Stimulated activated CD4-positive, alpha-beta T cell treated with anti-CD3 and anti-CD28 coated beads, Interleukin-2, amount 100 ng/mL, for 24 hours (primary cell): ENCODE measurements at places on chromosomes 7 and 10.

DNA sequence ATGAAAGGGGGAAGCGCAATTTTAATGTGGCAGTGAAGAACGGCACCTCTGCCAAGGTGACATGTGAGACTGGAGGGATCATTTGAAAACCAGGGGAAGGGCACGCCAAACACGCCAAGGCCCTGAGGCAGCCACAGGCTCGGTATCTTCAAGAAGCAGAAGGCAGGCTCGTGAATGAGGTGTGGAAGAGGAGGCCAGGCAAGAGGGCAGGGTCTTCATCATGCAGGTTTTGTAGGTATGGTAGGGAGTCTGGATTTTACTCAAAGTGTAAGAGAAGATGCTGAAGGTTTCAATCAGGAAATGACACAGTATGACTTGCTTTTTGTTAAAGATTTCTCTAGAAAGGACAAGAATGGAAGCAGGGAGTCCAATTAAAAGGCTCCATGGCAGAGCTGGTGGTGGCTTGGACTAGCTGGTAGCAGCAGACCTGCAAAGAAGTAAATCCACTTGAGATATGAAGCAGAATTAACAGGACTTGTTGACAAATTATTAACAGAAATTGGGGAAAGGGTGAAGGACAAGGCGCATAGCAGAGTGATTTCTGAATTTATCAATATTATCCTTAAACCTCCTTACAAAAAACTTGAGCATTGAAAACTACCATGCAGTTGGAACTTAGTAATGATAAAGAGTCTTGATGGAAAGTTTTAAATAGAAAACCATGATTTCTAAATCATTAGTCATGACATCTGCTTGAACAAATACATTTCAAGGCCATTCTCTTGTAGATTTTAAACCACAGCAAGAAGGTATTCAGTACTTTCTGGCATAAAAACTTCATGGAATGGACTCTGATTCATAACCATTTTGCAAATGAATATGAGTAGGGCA lies 70.4 kb downstream of the COA1 start:
- peak; percentile 49 for DNase-seq

DNA sequence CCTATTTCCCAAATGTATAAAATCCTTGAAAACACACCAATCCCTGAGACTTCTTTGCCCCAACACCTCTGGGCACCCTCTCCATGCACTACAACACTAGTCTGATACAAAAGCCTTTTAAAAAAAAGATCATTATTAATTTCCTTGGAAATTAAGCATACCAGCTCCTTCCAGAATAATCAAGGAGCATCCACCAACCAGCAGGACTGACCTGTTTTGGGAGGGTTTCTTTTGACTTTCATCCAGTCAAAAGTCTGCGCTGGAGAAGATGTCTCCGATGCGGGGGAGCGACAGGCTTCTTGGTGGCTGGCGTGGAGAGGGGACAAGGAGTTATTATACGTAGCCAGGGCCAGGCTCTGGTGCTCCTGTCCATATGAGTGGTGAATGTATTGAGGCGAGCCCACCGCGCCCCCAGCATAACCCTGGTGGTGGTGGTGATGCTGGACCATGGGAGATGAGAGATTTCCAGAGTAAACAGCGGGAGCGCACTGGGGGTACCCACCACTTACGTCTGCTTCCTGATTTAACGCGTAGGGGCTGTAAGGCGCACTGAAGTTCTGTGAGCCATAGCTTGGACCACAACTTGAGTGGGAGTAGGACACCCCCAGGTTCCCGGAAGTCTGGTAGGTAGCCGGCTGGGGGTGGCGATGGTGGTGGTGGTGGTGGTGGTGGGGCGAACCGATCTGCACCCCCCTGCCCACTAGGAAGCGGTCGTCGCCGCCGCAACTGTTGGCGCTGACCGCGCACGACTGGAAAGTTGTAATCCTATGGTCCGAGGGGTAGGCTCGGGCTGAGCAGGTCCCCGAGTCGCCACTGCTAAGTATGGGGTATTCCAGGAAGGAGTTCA lies 527 bp downstream of the HOXA1 start:
- DNase-seq, result no peak

DNA sequence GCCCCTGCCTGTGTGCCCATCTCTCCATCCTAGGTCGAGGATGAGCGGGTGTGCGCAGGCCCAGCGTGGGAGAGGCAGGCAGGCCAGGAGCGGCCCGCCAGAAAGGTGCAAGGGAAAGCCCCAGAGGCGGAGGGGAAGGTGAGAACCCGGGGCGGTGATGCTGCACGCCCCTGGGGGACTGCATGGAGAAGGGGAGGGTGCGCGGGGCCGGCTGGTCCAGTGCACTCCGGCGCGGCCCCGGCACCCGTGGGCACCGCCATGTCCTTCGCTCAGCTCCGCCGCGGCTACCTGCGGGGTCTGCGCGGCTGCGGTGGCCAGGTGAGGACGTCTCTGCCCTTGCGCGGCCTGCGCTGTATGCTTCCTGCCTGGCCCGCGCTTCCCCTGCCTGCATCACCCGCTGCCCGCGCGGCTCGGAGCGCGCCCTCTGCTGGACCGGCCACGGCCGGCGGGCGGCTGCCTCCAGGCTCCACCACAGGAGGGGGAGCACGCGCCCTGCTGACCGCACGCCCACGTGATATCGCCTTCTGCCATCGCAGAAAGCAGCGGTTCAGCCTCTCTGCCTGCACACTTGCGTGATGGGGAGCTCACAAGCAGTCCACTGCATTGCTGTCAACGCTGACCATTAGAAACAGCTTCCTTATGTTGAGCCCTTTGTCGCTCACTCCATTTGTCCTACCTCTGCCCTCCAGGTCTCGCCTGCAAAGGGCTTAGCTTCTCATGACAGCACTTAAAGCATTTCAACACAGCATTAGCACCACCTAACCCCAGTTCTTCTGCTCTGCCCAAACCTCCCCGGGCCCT lies 73.9 kb downstream of the CXCL12 start:
- peak; percentile 78 for DNase-seq

DNA sequence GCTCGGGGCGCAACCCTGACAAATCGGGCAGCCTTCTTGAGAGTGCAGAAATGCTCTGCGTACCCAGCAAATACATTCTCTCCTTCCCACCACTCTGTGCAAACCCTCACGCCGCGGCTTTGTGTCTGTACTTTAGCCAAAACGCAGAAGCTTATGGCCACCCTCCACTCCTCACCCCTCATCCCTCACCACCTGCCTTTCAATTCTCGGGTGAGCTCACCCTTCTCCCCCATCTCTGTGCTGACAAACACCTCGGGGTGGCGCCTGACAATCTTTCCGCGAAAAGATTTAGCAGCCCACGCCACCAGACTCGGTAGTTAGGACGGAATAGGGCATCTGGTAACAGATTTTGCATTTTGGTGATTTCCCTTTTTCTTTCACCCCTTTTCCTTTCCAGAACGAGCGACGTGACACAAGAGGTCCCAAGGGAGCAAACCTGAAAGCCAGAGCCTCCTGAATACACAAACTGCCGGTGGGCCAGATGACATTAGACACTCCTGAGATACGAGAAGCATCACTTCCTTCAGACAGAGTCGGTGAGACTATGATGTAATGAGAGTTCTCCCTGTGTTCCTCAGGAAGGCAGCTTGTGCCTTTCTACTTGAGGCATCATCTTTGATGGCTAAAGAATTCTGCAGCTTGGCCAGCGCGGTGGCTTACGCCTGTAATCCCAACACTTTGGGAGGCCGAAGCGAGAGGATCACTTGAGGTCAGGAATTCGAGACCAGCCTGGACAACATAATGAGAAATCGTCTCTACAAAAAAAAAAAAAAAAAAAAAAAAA lies 671 bp upstream of the ATAD1 start:
- peak; percentile 67 for DNase-seq

DNA sequence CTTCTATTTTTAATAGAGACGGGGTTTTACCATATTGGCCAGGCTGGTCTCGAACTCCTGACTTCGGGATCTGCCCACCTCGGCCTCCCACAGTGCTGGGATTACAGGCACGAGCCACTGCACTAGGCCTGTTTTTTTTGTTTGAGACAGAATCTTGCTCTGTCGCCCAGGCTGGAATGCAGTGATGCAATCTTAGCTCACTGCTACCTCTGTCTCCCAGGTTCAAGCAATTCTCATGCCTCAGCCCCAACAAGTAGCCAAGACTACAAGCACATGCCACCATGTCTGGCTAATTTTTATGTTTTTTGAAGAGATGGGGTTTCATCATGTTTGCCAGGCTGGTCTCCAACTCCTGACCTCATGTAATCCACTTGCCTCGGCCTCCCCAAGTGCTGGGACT lies 73.7 kb downstream of the TYW1B start:
- DNase-seq, result no peak

DNA sequence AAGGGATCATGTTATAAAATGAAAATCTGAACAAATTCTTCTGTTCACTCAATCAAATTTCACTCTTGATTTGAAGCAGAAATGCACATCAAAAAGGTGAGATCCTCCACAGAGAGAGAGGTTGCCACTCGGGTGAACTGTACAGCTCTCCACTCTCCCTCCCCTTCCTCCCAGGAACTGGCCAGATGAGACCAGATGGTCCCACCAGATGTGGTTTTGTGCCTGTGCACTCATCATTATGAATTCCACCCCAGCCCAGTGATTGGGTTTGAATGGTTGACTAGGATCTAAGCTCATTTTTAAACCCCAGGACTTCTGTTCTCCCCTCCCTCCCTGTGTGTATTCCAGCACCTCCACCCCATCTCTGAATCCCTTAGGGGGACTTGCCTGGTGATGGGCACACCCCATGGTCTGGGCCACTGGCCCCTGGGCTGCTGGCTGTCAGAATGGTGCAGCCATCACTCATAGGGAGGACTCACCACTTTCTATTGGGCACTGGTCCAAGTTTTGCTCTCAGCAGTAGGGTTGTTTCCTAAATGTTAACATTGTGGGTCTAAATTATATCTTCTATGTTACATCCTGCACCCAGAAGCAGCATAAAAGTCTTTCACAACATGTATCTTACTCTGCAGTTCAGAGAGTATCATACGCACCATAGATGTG lies 393.1 kb downstream of the TNS3 start:
- no peak for DNase-seq

- no peak for DNase-seq
These were observed 50.2 kb downstream of the ABI1 start for GRCh38 chr10:26810435-26811026.

DNA sequence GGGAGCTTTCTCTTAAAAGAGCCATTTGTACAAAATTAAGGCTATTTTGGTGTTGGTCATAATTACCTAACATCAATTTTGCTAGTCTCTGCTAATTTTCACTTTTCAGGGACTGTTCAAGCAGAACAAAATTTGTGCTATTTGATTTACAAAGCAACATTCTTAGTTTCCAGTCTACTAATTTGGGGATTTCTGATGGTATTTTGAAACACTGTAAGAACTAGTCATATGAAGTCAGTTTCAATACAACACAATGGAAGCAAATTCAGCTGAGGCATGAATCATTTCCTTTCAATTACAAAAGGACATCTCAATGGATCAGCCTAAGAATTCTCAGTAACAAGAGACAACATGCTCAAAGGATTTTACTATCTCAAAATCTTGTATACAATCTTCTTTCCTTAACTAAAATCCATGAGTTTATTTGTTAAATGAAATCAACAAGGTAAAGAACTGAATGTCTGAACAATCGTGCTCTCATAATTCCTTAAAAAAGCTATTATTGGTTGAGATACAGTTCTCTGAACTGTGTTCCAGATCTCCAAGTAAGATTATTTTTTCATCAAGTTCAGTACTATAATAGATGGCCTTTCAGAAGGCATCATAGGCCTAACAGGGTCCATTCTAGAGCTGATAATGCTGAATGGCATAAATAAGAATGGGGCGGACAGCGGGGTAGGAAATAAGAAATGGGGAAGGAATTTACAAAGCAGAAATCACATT lies 144.6 kb downstream of the NRCAM start:
- DNase-seq, result no peak

GRCh38 chr7:140300243-140301136 lies 97.8 kb downstream of the SLC37A3 start:
- DNase-seq, result no peak

GRCh38 chr10:91541481-91541880 lies 91.4 kb downstream of the PPP1R3C start:
- DNase-seq, result no peak

DNA sequence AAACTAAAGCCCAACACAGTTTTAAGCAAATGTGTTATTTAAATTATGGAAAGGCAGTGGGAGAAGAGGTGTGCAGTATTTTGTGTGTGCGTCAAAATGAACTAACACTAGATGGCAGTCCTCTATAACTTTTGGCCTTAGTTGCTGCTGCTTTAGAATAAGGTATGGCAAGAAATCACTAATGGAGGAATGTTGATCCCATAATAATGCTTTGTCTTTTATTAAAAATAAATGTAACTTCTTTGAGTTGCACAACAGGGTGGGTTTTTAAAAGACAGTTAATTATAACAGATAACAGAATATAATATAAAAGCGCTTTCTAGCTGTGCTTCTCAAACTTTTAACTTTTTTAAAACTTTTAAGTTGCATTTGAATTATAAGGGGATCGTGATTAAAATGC lies 56.4 kb downstream of the BBS9 start:
- no peak for DNase-seq

DNA sequence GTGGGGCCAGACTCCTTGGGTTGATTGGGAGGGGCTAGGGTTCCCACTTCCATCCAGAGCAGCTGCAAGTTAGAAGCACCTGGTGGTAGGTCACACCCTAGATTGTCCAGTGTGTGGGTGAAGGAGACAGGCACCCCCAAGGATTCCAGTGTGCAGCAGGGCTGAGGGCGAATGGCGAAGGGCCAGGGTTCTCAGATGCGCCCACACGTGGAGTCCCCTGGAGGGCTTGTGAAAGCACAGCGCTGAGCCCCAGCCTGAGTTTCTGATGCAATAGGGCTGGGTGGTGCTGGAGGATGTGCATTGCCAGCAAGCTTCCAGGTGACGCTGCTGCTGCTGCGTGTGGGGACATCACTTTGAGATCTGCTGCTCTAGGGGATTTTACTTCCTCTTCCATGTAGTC lies 25.4 kb downstream of the TBATA start:
- no peak for DNase-seq

GRCh38 chr10:33227489-33227888 lies 107.0 kb downstream of the NRP1 start:
- DNase-seq, result no peak
